ENCODE measurements at places on chromosomes 3 and 15.
A peak's percentile ranks its signal among the peaks of the same experiment; 100 is the strongest.

DNA sequence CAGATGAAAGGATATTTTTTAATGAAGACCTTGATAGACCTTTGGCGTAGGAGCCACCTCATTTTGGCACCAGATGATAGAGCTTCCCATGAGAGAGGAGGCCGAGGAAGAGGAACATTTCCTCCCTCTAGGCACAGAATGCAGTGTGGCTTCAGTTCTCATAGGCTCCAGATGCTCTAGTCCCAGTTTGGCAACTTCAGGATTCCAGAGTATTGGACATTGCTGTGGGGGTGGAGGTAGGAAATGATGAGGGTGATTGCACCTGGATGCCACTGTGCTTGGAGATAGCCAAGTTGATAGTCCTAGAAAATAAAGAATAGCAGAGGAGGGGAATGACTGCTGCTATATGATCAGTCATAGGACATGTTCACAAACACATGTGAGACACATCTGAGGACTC lies 58.3 kb upstream of the KY start:
- DNase-seq: no peak

- DNase-seq: no peak
These were observed 51.5 kb upstream of the CDV3 start for GRCh38 chr3:133521946-133522345.

- no peak for DNase-seq
These were observed 211.3 kb downstream of the MINAR1 start for GRCh38 chr15:79643393-79643792.

GRCh38 chr3:114439284-114439683 lies 145.5 kb downstream of the TIGIT start:
- no peak for DNase-seq

GRCh38 chr3:181929501-181929900 lies 217.8 kb downstream of the SOX2 start:
- DNase-seq: no peak

GRCh38 chr3:35500641-35501350 lies 138.5 kb upstream of the ARPP21 start:
- no peak for DNase-seq

DNA sequence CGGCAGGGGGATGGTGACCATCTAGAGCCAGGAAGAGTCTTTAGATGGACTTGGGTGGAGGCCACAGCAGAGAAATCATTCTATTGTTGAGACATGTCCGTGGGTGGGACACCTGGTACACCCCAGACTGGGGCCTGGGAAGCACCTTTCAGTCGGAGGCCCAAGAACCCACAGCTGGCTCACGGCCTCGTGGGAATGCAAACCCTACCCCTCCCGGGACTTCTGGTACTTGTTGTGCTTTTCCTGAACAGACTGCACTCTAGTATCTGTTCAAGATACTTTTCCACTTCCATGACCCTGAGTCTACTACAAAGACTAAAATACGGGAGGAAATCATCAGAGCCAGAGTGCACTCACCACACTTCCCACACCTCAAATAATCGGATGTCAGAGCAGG lies 60.7 kb downstream of the BDH1 start:
- no peak for DNase-seq

DNA sequence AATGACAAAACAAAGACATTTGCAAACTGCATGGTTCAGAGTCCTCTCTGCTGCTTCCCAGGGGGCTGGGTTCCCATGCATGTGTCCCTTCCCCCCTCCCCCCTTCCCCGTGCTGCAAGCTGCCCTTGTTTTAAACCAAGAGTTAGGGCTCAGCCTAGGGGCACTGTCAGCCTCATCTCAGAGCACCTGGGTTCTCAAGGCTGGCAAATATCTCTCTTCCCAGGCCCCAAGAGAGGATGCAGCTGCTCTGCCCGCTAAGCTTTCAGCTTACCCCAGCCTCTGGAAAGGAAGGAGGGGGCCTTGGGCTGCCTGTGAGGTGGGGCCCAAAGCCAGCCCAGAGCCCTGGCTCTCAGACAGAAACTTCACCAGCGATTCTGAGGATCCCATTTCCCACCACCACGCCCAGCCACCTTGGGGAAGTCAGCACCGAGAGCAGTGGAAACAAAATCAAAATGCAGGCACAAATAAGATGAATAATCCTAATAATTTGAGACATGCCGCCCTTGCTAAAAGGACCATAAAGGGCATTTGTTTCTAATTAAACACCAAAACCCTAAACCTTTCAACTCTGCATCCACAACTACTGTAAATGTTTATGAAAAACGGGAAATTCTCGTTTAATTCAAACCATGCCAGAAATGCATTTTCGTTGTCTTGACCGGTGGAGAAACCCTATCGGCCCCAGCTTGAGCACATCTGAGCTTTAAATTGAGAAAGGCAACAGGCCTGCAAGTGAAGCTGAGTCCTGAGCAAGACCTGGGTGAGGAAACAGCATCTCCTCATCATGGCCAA lies 67.7 kb upstream of the WNT5A start:
- peak; percentile 68 for DNase-seq

DNA sequence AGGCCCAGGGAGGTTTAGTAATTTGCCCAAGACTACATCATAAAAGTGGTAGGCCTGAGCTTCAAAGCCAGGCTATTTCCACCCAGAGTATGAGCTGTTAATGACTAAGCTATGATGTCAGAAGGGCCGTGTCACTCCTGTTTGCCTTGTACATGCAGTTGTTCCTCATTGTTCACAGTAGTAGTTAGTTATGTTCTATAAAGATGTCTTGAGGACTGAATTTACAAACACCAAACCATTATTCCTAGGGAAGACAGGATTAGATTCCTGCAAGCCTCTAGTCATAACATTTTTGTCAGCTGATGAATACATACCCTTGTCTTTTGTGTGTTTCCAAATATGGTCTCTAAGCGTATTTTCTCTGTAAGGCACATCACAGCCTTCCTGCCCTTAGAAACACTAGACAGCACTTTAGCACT lies 20.9 kb upstream of the LARS2 start:
- DNase-seq: no peak

GRCh38 chr15:94744080-94744793 lies 512.9 kb downstream of the MCTP2 start:
- DNase-seq: peak; percentile 73

DNA sequence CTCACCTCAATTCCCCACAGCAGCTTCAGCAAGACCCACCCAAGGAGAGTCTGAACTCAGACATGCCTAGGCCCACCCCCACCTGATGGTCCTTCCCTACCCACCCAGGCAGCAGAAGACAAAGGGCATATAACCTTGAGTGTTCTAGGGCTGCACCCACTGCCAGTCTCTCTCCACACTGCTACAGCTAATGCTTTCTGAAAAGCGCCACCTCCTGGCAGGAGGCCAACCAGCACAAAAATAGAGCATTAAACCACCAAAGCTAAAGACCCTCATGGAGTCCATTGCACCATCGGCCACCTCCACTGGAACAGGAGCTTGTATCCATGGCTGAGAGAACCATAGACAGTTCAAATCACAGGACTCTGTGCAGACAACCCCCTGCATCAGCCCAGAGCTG lies 11.3 kb upstream of the RPL39L start:
- DNase-seq: peak; percentile 58

DNA sequence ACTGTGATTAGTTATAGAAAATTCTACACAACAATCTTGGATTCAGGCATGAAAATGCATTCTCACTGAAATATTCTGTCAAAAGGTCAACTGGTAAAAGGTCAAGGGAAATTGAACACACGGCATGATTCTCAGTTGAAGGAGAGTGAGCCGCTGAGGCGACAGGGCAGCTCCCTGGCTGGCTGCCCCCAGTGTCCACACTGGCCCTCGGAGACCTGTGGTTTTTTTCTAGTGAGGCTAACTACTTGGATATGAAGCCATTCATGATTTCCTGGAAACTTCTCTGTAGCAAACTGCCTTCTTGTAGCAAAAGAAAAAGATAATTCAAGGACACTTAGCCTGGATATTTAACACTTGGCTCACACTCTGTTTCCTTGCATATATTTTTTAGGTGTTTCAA lies 37.2 kb downstream of the AADACL2 start:
- no peak for DNase-seq

GRCh38 chr3:159273608-159274007 lies 471.8 kb downstream of the MFSD1 start:
- peak; percentile 84 for DNase-seq

DNA sequence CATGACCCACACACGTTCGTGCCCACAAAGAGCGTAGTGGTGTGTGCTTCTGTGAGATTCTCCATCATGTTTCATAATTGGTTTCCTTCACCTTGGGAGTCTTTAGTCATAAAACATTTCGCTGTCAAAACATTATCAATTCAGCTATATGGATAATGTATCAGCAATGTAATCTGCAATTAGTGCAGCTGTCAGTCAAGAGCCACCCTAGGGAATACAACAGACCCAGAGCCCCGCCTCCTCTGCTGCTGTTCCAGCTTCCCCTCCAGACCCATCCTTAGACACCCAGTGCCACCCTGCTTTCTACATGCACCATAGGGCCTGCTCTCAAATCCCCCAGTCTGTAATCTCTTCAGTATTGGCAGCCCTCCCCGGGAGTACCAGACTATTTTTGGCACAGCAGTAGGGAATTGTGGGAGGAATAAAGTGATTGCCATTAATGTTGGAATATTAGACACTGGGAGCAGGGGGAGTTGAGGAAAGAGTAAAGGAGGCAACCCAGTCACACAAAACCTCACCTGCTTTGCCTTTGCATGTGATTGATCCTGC lies 31.5 kb upstream of the C3orf80 start:
- DNase-seq: no peak

DNA sequence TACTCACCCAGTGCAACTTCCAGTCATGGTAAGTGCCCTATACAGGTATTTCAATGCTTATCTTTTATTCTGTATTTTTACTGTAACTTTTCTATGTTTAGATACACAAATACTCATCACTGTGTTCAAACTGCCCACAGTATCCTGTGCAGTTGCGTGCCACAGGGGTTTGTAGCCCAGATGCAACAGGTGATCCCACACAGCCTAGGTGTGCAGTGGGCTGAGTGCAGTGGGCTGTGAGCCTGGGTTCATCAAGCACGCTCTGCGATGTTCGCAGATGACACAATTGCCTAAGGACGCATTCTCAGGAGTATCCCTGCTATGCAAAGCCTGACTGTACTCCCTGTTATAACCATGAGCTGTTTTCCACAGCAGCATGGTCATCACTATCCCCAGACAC lies 36.2 kb upstream of the VGLL4 start:
- no peak for DNase-seq

- no peak for DNase-seq
These were observed 30.9 kb downstream of the FRMD4B start for GRCh38 chr3:69354948-69355347.

DNA sequence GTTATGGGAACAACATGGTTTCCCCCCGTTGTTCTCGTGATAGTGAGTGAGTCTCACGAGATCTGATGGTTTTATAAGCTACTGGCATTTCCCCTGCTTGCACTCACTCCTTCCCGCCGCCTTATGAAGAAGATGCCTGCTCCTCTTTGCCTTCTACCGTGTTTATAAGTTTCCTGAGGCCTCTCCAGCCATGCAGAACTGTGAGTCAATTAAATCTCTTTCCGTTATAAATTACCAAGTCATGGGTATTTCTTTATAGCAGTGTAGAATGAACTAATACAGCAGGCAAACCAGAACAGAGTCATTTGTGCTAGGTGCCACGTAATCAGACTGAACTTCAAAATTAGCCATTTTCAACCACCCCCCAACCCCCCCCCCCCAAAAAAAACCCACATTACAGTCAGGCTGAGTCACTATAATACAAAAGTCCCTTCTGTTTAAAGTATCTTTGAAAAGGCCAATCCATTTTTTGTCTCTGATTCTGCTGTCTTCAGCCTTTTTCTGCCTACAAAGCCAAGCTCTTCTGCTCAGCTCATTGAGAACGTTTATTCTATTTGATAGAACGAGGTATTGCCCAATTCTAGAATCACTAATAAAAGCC lies 4.1 kb downstream of the OR4F6 start:
- no peak for DNase-seq

DNA sequence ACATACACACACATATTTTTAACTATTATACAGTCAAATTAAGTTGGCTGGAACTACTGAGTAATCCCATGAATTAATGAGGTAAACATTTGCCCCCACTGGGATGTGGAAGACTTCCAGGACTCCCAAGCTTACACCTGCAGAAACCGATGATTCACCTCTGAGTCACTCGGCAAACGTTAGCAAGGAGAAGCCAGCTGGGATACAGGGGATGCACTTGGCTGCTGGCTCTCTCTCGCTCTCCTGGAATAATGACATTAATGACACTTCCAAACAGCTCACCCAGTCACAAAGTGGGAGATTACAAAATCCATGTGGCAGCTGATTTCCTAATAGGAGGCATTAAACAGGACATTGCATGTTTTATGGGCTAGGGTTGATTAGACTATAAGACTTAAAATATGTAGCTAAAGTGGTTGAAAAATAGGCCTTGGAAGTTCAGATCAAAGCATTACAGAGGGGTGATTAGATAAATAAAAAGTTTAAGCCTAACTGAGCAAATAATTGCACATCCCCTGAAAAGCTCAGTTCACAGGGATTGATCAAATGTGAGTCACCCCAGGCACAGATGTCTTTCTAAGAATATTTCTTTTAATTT lies 500.9 kb downstream of the SOX2 start:
- DNase-seq: peak; percentile 57
